ENCODE measurements at places on chromosomes 3 and 15.

DNA sequence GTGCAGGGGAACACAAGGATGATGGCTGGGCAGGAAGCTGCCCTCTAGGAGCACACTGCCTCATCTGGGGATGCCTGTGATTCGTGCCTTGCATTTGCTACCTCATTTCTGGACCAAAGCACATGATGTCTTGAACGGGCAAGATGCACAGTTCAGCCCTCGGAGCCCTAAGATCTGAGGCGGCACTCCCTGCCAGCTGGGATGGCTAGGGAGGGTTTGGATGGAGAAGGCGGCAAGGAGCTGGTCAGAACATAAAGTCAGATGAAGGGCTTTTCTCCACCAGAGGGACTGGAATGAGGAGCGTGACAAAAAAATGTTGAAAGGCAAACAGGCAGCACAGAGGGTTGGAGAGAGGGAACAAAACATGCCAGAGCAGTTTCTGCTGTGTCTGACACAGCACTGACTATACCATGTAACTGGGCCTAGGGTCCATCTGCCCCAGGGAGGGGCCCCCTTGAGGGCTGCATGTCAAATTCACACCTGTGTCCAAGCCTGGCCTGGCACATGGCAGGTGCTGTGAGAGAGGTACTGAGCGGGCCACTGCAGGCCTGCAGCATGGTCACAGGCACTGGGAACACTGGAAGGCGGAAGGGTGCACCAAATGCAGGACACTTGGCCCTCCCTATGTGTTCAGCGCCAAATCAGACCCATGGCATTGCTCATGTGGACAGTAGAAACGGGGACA, 21.7 kb downstream of the TMEM43 start:
- no peak for DNase-seq

DNA sequence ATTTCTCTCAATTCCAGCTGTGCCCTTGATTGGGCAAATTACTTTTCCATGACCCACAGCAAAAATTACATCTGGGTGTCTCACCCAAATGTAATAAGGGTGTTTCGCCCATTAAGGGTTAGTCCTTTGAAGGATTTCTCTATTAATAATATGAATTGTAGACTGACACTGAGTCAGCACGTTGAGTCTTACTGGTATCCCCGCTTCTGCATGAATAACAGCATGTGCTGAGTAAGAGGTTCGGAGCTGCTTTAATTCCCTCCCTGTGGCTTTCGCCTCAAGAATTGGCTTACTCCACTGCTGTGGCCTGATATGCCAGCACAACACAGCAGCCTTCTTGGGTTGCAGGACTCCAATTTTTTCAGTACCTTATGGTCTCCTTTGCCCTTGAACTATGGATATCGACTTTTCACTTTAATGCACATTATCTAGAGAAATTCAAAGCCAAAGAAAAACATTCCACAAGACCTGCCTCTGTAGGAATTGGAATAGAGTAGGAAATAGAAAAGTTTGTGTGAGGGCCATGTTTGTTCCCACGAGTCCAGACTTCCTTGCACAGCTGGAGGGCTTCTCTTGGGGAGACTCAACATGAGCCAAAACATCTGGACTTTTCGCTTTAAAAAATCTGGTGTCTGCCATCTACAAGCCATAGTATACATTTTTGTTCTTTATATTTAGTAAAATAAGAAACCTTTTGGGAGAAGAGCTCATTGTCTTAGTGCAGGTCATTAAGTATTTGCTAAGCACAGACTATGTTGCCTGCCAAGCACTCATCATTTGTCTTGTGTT, 20.7 kb upstream of the ERC2 start:
- no peak for DNase-seq

DNA sequence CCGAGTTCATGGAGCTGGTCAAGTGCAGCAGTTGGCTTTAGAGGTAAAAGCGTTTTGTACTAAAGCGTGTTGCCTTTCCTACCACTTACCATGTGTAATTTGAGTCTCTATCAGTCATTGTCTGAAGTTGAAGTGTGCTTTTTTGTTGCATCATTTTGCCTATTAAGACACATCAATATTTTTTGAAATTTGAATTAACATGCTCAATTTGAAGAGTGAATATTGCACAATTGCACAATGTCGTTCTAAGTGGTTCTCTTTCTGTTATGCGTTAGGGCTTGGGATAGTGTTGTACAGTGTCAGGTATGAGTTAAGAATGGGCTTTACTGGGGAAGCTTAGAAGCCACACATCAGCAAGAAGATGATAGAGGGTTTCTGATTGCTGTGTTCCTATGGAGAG, 84.0 kb upstream of the ACKR4 start:
- DNase-seq: no peak

DNA sequence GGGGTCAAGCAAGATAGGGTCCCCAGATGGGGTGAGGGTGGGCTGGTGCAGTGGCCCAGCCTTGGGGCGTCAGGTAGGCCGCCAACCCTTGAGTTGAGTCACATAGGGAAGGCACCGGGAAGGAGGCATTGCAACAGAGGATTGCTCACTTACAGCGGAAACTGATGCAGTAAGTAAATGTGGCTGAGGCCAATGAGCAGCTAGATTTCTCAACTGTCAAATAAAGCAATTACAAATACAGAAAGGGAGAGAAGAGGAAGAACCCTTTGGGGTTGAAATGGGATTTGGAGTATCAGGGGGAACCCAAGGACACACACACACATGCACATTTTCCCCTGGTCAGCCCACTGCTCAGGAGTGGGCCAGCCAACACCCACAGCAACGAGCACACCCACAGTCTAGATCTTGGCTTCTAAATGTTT, 44.0 kb downstream of the CHSY1 start:
- no peak for DNase-seq

DNA sequence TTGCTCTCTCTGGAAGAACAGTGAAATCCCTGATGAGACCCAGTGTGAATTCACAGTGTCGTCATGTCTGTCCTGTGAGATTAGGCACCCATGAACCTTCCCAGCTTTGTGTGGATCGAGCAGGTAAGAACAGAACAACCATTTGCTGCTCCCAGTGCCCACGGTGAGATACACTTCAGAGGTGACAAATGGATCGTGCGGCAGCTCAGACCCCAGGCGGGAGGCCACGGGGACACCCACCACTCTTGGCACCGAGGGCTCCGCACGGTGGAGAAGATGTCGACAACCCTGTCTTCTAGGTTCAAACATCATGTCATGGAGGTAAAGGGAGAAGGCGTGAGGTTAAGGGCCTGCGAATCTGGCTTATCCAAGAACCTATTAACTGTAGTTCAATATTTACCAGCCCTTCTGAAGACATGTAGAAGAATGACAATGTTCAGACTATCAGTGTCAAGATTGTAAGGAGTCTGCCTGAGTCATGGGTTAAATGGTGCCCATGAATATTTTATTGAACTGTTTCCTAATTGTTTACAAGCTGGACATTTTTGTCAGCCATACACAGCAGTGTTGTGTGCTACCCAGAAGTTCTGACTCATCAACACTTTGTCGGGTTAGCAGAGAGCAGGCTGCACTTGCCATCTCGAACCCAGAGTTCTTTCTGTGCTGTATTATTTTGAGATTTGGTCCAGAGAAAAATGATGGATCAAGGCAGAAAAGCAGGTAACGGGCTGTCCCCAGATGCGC, 15.5 kb upstream of the PCSK6 start:
- DNase-seq: no peak

DNA sequence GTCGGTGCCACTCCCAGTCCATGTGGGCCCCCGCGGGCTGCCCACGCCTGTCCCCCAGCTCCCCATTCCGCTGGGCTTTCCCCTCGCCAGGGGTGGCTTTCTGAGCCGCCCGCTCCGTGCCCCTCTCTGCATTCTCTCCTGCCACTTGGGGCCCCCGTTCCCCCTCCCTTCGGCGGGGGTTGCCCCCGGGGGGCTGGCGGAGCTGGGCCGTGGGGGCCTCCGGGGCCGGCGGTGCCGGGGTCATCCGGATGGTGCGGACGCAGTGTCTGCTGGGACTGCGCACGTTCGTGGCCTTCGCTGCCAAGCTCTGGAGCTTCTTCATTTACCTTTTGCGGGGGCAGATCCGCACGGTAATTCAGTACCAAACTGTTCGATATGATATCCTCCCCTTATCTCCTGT, 46.5 kb downstream of the GRAMD1C start:
- no peak for DNase-seq

- DNase-seq: no peak
Observed at GRCh38 chr3:63167113-63167512, 111.0 kb upstream of the SYNPR start.

DNA sequence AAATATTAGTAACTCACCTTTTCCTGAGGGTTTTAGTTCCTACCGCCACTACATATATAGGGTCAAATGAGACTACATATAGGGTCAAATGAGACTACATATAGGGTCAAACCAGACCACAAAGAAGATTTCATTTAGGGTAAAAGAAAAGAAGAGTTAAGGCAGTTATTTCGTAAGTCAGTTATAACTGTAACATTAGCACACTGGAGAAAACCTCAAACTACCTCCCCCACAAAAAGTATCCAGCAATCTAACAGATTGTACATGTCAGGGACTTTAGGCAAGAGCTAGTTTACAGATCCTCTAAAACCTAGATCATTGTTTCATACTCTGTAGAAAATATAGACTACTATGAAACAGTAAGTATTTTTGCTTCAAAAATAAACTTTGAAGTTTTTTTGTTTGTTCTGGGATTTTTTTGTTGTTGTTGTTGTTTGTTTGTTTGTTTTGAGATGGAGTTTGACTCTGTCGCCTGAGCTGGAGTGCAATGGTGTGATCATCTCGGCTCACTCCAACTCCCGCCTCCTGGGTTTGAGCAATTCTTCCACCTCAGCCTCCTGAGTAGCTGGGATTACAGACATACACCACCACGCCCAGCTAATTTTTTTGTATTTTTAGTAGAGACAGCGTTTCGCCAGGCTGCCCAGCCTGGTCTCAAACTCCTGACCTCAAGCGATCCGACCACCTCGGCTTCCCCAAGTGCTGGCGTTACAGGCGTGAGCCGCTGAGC, 92.4 kb upstream of the CGNL1 start:
- no peak for DNase-seq

GRCh38 chr3:105539897-105540296, 173.2 kb downstream of the ALCAM start:
- DNase-seq: no peak

GRCh38 chr3:176359211-176359610, 838.1 kb downstream of the TBL1XR1 start:
- no peak for DNase-seq

DNA sequence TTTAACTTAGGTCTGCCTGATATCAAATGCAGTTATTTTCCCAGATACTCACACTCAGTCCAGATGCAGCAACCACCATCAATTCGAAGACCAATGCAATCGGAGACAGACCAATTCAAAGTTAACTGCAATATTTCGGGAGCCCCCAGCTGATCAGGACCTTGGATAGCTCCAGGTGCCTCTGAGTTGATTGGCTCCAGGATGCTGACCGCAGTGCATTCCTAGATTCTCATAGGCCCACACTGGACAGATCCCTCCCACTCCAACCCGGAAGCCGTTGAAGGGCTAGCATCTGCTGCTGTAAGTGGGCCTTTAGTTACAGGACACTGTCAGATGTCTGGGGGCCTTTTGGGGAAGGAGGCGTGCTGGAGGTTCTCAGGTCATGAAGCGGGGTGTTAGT, 89.5 kb upstream of the ATP2B2 start:
- peak; percentile 5 for DNase-seq

DNA sequence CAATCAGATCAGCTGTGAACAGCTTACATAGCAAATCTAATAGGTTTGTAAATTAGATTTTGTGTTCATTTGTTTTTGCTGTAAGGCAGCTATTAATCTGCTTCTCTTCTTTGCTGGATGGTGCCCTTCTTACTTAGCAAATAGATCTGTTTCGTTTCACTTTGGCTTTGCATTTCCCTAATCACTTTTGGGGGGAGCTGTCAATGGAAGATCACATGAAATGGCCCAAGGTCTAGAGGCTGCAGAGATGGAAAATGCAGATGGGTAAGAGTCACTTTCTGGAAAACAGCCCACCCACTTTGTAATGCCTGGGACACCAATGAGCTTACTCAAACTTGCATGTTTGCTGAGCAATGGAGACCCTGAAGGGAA, 36.4 kb downstream of the ST8SIA2 start:
- no peak for DNase-seq

DNA sequence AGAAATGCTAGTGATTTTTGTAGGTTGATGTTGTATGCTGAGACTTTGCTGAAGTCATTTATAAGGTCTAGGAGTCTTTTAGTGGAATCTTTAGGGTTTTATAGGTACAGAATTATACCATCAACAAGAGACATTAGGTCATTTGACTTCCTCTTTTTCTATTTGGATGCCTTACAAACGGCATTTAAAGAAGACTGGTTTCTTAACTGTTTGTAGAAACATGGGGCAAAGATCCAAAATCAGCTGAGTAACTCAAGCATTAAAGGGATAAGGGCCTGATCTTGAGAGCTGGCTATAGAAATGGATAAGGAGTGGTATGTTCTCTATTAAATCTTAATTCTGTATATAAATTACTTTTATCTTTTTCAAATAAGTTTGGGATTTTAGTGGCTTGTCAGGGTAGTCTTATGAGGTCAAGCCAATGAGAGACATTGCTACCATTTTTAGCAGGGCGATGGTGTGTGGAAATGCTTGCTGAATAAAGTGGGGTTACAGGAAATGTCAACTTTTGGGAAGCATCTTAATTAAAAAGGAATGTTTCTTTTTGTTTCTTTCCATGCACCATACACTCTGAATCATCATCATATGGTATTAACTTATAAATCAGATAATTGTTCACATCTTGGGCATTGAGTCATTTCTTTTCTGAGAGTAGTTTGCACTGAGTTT, 197.7 kb upstream of the GBE1 start:
- no peak for DNase-seq

DNA sequence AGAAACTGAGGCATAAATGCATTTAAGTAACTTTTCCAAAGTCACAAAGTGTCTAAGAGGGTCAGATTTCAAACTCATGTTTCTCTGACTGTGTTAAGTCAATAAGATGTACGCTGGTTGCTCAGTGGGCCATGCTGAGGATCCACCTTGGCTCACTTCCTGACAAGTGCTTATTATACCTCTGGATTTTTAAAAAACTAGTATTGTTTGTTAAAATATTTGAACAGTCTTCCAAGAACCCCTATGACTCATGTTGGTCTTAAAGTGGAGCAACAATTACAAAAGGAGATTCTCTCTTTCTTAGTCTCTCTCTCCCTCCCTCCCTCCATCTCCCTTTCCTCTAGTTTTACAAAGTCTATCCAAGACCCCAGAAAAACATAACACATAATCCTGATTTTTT, 1050.2 kb downstream of the AGBL1 start:
- DNase-seq: no peak

GRCh38 chr15:69285834-69286233, 12.9 kb upstream of the PAQR5 start:
- no peak for DNase-seq

- no peak for DNase-seq
Observed at GRCh38 chr3:143648218-143648617, 200.1 kb downstream of the SLC9A9 start.

DNA sequence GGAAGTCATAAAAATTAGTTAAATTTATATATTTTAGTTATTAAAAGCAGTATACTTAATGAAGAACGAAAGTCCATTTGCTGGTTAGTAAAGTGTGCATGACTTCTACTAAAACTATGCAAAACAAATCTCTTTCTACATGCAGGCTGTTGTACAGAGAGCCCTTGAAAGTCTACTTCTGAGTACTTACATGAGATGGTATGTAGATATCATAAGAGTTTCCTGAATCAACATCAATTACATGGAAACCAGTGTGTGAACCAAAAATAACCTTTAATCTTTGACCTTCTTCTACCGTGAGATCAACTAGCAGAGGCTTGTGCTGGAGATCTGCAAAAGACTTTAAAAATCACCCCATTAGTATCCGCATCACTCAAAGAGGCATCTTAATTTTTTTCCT, 42.1 kb upstream of the SLC2A2 start:
- DNase-seq: no peak
